ENCODE measurements at places on chromosomes 6 and 20.
A peak's percentile ranks its signal among the peaks of the same experiment; 100 is the strongest.

DNA sequence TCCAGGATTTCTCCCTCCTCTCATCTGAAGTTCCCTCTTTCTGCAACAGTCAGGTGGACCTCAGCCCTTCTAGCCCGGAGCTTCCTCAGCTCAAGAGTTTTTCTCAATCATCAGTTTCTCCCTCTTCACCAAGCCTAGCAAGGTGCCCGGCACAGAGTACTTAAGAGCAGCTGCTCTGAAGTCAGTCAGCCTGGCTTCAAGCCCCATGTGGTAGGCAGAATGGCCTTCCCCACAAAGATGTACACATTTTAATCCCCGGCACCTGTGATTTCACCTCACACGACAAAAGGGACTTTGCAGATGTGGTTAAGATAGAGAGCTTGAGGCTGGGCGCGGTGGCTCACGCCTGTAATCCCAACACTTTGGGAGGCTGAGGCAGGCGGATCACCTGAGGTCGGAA is 15.1 kb upstream of the RBPJL start:
- no peak for DNase-seq

- DNase-seq, result no peak
Observed at GRCh38 chr6:17001188-17001587, 100.7 kb upstream of the STMND1 start.

DNA sequence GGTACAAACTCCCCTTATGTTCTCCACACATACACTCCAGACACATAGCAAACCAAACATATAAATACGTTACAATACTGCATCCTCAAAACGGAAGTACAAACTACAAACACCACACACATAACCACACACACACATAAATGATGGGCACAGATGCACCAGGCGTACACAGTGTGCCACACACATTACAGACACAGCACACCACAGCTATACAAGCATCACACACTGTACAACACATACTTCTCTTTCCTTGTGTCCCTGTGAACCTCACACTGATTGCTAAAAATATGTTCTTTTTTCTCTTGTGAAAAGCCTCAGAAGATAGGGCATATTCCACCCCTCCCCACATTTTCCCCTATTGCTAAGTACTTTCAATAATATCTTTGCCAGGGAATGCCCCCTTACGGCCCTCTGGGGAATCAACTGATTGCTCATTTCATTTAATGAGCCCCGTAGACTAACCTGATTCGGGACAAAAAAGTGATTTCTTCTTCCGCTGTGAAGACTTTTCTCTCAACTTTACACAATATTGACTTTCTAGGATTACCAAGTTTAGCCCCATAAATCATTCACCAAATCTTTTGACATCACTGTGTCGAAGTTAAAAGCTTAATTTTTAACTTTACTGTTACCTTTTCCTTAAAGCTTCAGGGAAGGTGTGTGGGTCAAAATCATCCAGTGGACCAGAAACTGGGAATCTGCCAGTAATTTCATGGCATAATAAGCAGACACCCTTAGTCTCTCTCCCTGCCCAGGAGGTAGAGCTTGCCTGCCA is at the start of gene SLC17A1:
SLC17A1 (minus strand) TSS at position 521 of the 775 bp plus-strand sequence. CDS start 1,495 bp downstream, outside the sequence.
- no peak for DNase-seq

GRCh38 chr20:23683281-23683680 is 5.6 kb downstream of the CST4 start:
- no peak for DNase-seq

- no peak for DNase-seq
Observed at GRCh38 chr6:157982102-157982562, 469 bp downstream of the SYNJ2 start.

- no peak for DNase-seq
Observed at GRCh38 chr20:44247586-44248409, 690 bp downstream of the GDAP1L1 start.

DNA sequence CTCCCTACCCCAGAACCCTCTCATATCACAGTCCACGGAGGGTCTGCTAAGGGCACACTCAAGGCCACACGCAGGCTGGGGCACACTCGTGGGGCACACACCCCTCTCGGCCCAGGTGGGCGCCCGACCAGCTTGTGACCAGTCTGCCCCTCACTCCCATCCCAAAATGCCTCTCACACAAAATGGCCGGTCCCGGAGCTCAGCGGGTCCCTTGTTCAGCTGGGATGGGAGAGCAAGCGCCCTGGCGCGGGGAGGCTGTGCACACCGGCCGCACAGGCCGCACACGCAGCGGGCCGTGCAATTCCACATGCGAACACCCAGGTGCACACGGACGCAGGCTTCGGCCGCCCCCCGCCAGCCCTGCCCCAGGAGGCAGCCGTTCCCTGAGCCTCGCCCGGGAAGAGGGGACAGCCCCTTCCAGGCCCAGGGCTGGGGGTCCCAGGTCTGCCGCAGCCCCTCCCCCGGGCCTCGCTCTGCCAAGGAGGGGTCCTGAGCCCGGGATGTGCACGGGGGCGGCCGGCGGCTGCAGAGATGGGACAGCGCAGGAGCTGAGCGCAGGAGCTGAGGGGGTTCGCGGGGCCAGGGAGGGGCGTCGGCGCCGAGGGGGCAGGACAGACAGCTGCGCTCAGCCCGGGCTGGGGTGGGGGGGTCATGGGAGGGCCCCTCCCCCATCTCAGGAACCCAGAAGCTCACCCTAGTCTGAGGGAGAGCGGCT is 1.3 kb downstream of the KCNQ2 start:
- DNase-seq, result no peak

DNA sequence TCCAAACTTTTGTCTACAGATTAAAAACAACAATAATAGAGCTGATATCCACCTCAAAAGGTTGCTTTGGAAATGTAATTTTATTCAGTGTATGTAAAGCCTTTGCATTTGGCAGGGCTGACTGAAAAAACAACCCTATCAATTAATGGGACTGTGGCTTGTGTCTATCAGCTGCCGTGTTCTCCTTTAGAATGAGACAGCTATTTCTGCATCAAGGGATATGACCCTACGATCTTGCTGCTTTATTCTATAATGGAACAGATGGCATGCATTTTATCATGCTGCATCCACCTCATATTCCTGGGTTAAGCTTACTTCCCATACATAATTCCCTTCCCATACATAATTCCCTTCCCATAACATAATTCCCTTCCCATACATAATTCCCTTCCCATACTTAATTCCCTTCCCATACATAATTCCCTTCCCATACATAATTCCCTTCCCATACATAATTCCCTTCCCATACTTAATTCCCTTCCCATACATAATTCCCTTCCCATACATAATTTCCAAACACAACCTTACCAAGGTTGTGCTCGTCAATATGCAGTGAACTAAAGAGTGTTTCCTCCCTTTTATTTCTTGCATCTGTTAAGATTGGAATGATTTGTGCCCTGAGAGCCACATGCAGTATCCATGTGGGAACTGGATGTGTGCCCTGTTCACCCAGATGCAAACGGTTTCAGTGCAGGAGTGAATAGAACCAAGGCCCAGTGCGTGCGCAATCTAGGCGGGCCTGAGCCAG is 26.8 kb downstream of the SERPINB6 start:
- DNase-seq, result no peak

DNA sequence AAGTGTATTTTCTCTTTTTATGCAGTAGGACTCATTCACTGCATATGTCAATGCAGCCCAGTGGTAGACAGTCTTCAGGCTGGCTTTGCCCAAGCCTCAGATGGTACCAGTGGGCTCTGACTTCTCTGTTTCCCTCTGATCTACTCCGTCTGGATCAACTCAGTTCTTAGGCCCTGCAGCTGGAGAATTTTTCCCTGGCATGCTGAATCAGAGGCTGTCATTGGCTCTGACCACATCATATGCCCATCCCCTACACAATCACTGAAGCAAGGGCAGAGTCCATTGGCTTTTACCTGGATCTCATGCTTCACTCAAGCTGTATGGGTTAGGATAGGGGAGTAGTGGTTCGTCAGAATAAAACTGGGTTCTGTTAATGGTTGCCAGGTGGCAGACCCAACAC is 57.8 kb downstream of the KIZ start:
- no peak for DNase-seq

- no peak for DNase-seq
Observed at GRCh38 chr6:23790756-23791155, 335.3 kb upstream of the NRSN1 start.

GRCh38 chr6:132708771-132709170 is 5.1 kb downstream of the VNN1 start:
- DNase-seq, result no peak

- no peak for DNase-seq
Observed at GRCh38 chr20:57391439-57392301, 474 bp downstream of the RBM38 start.

GRCh38 chr6:26217714-26218075 is 130.5 kb downstream of the HFE start:
- DNase-seq, result no peak

DNA sequence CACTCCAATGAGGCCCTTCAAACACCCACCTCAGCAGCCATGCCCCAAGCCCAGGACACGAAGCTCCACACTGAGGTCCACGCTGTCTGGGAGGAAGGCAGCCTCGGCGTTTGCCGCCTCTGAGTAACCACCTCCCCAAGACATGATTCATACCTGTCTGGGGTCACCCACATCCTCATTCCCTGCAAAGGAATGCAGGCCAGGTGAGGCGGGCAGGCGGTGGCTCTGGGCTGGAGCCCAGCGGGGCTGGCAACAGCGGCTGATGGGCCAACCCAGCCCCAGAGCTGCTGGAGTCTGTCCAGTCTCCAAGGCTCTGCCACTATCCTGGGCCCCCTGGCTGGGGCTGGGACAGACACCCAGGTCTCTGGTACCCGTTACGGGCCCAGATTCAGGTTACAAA is 14.8 kb downstream of the PMEPA1 start:
- DNase-seq, result no peak

DNA sequence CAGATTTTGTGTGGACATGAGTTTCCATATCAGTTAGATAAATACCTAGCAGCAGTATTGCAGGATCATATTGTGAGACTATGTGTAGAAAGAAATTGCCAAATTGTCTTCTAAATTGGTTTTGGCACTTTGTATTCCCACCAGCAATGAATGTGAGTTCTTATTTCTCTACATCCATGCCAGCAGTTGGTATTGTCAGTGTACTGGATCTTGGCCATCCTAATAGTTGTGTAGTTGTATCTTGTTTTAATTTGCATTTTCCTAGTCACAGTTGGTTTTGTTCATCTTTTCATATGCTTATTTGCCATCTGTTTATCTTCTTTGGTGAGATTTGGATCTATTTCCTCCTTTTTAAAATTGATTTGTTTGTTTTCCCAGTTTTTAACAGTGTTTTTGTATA is 154.7 kb upstream of the HCRTR2 start:
- DNase-seq, result no peak

GRCh38 chr20:38250609-38251008 is 9.9 kb downstream of the KIAA1755 start:
- no peak for DNase-seq

DNA sequence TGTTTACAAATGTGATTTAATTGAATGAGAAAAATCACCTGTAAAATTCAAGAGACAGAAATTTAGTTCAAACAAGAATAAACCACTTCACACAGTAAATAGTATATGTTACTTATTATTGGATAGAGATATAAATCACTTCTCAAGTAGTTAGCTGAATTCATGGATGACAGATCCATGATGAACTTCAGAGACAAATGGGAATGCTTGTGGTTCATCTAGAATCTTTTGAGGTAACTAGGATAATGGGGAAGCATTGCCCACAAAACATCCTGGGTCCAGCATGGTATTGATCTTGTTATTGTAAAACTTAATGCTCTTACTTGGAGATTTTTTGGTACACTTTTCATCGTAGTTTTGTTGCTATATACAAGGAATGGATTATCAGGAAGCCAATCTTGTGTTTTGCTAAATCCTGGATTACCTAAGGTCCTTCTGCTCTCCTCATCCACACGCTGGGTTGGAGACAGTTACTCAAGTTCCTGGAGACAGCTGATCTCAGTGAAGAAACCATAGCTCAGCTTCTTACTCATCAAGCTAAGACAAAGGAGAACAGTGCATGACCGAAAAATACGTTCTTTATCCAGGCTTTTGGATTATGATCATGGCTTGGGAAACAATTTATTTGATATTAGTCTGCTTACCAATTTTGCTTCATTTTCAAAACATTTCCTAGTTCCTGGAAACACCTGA is 142.5 kb upstream of the PREP start:
- no peak for DNase-seq

GRCh38 chr6:43013097-43013842 is 476 bp downstream of the MEA1 start:
- peak; percentile 8 for DNase-seq

Measured in HS-5 (cell line).